Effector memory CD4-positive, alpha-beta T cell (primary cell): ENCODE measurements at places on chromosomes 1 and 21.

DNA sequence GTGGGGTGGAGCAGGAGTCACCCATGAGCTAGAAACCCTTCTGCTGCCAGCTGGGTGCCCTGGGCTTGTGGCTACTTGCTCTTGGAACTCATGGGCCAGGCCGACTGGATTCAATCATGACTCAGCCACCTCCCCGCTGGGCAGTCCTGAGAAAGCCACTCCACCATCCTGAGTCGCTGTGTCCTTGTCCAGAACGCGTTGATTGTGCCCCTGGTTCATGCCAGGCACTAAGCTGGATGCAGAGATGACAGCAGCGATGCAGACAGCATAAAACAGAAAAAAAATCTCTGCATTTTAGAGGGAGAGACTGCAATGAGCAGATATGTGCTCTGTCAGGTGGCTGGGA lies 10.6 kb downstream of the PADI1 start:
- no peak for DNase-seq

GRCh38 chr21:33162436-33162951 lies 67.2 kb upstream of the IFNAR2 start:
- no peak for DNase-seq

DNA sequence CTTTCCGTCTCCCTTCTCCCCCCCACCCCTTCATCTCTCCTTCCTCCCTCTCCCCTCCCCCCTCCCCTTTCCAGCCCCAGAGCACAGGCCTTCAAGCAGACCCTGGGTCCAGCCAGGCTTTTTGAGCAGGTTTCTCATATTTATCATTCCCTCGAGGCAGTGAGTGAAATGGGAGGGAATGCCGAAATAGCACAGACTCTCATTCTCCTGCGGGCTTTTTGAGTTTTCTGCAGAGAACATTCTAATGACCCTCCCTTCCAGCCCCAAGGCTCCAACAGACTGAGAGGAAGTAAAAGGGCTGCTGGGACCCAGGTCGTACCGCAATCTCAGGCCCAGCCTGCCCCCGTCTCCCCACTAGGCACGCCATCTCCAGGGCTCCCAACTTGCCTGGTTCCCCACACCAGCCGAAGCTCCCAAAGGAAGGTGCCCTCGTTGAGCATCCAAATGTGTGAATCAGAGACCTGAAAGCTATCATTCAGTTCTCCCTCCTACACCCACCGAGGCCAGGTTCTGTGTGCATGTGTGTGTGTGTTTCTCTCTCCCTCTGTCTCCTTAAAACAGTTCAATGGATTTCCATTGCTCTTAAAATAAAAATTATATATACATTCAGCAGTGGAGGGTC lies 22.3 kb downstream of the ACTA1 start:
- DNase-seq = no peak

DNA sequence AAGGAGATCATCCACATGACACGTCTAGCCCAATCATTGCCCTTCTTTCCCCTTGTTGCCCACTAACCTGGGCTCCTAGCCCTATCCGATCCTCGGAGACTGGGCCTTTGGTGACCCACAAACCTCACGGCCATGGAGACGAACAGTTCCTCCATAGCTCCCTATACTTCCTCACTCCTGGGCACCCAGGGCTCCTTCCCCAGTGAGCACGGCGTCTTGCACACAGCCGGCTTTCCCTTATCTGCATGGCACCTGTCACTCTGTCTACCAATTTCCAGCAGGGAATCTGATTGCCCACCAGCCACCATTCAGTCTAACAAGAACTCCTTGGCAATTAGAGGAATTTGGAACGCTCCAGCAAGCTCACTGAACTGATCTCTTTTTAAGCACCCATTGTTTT lies 3.1 kb downstream of the GNG4 start:
- no peak for DNase-seq

GRCh38 chr1:95004013-95004412 lies 68.7 kb downstream of the ALG14 start:
- DNase-seq = no peak

DNA sequence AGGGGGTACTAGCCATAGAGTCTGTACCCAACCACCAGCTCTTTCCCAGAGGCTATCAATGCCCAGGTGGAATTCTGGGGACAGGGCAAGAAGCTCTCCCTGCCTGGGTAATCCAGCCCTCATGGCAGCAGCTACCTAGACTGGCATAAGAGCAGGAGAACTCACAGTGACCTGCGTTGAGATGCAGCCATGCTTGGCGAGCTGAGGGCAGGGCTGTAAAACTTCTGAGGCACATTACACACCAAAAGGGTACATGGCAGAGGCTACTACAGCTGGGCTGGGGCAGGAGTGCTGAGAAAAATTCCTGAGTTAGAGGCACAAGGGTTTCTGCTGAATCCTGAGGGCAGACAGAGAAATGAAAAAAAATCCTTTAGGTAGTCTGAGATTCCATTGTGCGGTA lies 927.9 kb upstream of the B3GALT2 start:
- no peak for DNase-seq

GRCh38 chr1:232218955-232219865 lies 410.7 kb downstream of the SIPA1L2 start:
- no peak for DNase-seq

GRCh38 chr1:246571953-246572352 lies 5.7 kb downstream of the CNST start:
- DNase-seq = no peak

DNA sequence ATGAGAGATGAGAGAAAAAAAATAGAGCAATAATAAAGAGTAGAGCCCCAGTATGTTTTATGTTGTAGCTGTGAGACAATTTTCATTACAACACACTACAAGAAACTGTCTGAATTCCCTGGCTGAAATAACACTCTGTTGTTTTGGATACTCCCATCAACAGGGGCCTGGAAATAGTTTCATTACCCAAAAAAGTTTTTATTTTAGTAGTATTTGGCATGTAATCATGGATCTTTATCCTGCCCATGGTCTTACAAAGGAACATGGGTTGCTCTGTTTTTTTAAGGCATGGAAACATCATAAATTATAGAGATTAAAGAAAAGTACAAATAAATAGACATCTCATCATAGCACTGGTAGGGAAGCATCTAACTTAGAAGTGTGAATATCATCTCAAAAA lies 56.3 kb downstream of the GNG12 start:
- DNase-seq = no peak

- no peak for DNase-seq
These were observed 237.3 kb downstream of the FOXD2 start for GRCh38 chr1:47675047-47675675.

GRCh38 chr21:24617819-24618218 lies 989.5 kb downstream of the MRPL39 start:
- no peak for DNase-seq

GRCh38 chr1:222195857-222196256 lies 352.0 kb downstream of the HHIPL2 start:
- DNase-seq = no peak

DNA sequence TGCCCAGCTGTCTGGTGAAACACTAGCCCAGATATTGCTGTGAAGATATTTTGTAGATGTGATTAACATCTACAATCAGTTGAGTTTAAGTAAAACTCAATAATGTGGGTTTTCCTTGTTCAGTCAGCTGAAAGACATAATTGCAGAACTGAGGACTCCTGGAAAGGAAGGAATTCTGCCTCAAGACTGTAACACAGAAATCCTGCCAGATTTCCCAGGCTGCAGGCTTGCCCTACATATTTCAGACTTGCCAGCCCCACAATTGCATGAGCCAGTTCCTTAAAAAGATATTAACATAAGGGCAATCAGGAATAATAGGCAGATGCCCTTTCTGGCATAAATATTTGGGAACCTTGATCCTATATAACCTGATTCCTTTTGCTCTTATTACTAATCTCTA lies 14.2 kb upstream of the NIBAN1 start:
- DNase-seq = no peak

DNA sequence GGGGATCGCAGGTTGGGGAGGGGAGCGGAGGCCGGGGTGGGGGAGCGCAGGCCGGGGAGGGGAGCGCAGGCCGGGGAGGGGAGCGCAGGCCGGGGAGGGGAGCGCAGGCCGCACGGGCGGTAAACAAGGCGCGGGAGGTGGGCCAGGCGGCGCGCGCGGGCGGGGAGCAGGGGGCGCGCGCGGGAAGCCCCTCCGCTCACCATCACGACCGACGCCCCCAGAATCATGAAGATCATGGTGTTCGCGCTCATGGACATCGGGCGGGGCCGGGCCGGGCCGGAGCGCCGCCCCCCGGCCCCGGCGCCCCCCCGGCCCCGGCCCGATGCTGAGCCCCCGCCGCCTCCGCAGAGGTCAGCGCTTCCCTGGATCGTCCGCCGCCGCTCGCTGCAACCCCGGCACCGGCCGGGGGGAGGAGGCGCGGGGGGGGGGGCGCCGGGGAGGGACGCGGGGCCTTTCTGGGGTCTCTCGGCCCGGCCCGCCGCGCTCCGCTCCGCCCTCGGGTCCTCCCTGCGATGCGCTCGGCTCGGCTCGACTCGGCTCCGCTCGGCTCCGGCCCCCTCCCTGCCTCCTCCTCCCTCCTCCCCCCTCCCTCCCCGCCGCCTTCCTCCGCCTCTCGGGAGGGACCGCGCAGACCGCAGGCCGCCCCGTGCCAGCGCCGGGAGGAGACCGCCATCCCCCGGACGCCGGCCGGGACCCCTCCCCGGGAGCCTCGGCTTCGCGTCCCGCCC lies at the start of gene TMEM240:
TMEM240 (minus strand) TSS at position 535 of the 728 bp plus-strand sequence; CDS start at position 257, 278 bp downstream.
- peak; percentile 9 for DNase-seq

DNA sequence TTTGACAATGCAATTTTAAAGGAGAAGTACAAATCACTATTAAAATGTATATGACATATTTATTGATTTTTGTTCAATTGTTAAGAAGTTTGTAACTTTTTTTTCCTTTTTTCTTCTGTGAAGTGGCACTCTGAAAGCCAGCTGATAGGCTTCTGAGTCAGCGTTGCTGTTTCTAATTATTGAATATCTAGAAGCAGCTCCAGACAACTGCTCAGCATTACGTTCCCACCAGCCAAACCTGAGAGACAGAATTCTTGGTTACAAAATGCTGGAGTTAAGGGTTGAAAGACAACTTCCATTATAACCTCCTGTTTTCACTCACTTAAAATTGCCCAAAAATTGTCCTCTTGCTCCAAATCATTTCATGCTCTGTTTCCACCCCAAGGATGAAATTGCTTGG lies 31.4 kb upstream of the LMX1A start:
- DNase-seq = no peak

- no peak for DNase-seq
These were observed 19.5 kb downstream of the PDE9A start for GRCh38 chr21:42672699-42673458.

- no peak for DNase-seq
These were observed 76.7 kb upstream of the SCCPDH start for GRCh38 chr1:246647513-246647912.

DNA sequence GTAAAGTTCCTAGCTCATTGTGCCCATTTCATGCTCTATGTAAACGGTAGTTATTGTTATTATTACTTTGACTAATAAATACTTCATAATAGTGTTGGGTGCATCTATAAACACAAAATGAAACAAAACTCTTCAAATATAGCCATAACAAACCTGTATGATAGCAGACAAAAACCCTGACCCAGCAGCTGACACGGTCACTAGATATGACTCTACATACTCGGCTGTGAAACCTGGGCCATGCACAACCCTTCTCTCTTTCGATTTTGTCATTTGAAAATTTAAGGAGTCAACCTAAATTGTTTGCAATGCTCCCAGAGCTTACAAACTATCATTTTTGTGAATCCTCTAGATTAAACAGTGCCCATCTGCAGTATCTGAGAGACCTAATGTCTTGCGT lies 8.0 kb upstream of the RGS13 start:
- no peak for DNase-seq

DNA sequence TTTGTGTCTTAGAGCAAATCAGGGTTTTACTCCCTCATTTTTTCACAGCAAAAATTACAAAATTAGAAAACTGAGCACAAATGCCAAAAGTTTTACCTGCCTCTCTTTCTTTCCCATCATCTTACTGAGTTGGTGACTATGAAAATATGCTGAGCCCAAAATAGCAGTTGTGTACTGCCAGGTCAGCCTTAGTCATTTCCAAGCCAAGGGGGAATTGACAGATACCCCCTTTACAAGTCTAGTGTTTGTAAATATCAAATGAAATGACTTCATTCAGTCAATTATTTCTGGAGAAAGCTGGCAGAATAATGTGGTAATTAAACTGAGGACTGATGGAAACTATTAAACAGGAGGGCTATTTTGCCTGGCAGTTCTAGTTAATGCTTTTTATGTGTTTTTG lies 11.4 kb upstream of the GORAB start:
- DNase-seq = no peak

GRCh38 chr1:104745875-104746274 lies 996.2 kb downstream of the AMY1C start:
- DNase-seq = no peak

- no peak for DNase-seq
These were observed 85.5 kb downstream of the CAMK2N1 start for GRCh38 chr1:20400341-20401177.

GRCh38 chr1:163672976-163673758 lies 351.4 kb downstream of the NUF2 start:
- no peak for DNase-seq

- no peak for DNase-seq
These were observed 16.7 kb upstream of the ACBD3 start for GRCh38 chr1:226203240-226203639.

GRCh38 chr1:71592646-71593274 lies 511.9 kb upstream of the ZRANB2 start:
- DNase-seq = no peak

DNA sequence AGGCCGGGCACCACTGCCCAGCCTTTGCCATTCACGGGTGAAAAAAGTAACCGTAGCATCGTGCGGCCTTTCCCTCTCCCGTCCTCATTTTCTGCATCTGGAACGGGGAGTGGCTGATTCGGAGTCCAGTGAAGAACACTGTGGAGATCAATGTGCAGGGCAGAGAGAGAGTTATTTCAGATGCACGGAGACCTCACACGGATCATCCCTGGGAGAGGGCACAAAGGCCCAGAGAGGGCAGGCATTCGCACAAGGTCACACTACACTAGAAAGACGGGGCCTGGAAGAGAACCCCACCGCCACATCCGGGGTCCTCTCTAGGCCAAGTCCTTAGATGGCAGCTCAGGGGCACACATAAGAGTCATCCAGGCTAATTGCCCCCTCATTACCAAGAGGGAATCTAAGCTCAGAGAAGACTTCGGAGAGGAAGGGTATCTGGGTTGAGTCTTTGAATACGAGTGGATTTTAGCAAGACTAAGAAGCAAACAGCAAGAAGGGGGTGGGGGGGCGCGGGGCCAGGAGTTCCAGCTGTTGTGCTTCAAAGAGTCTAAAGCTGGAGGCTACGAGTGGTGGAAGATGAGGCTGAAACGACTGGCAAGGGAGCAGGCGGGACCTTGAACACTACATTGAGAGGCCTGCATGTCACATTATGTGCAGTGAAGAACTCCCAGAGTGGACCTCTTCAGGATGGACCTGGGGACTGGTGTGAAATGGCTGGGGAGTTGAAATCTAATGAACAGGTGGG lies 857 bp downstream of the GPX7 start:
- no peak for DNase-seq
